NCI-H460 (cell line): ENCODE measurements at places on chromosomes 1 and 21.
A peak's percentile ranks its signal among the peaks of the same experiment; 100 is the strongest.

- no peak for DNase-seq
Observed at GRCh38 chr1:179828554-179829110, 49.0 kb downstream of the TOR1AIP2 start.

DNA sequence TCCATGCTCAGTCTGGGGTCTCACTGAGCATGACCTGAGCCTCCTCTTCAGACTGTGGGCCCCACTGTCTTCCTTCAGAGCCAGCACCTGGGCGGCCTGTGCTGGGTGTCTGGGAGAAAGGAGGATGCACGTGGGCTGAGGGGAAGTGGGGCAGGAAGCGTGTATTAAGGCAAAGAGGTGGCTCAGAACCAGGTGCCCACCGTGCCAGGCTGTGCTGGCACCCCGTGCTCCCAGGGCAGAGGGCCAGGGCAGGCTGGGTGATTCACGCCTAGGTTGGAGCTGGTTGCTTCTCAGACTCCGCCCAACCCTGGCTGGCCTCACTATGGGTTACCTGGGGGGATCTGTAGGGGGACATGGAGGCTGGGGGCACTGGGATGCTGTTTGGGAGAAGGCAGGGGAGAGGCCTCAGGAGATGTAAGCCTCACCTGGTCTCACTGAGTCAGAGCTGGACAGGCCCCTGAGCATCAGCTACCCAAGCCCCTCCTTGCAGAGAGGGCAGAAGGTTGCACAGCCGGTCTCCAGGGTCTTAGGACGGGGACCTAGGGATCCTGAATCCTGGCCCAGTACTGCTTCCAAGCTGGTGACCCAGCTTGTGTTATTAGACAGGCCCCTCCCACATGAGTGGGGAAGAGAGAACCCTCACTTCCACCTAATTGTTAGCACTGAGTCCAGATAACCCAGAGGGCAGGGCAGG, 18.6 kb upstream of the PADI1 start:
- DNase-seq, result no peak

GRCh38 chr1:233912909-233913308, 8.4 kb downstream of the SLC35F3 start:
- no peak for DNase-seq

GRCh38 chr21:46069719-46070279, 28.1 kb upstream of the COL6A2 start:
- no peak for DNase-seq

GRCh38 chr21:43376478-43376882, 50.5 kb downstream of the SIK1 start:
- no peak for DNase-seq

GRCh38 chr1:66090859-66091457, 298.3 kb downstream of the PDE4B start:
- DNase-seq, result no peak

- no peak for DNase-seq
Observed at GRCh38 chr21:41815652-41816582, 49.1 kb upstream of the RIPK4 start.

- DNase-seq, result no peak
Observed at GRCh38 chr1:155198547-155198906, 9.2 kb downstream of the THBS3 start.

- no peak for DNase-seq
Observed at GRCh38 chr1:219066631-219067349, 106.9 kb upstream of the LYPLAL1 start.

- DNase-seq, result no peak
Observed at GRCh38 chr1:113917400-113918082, 11.6 kb upstream of the HIPK1 start.

DNA sequence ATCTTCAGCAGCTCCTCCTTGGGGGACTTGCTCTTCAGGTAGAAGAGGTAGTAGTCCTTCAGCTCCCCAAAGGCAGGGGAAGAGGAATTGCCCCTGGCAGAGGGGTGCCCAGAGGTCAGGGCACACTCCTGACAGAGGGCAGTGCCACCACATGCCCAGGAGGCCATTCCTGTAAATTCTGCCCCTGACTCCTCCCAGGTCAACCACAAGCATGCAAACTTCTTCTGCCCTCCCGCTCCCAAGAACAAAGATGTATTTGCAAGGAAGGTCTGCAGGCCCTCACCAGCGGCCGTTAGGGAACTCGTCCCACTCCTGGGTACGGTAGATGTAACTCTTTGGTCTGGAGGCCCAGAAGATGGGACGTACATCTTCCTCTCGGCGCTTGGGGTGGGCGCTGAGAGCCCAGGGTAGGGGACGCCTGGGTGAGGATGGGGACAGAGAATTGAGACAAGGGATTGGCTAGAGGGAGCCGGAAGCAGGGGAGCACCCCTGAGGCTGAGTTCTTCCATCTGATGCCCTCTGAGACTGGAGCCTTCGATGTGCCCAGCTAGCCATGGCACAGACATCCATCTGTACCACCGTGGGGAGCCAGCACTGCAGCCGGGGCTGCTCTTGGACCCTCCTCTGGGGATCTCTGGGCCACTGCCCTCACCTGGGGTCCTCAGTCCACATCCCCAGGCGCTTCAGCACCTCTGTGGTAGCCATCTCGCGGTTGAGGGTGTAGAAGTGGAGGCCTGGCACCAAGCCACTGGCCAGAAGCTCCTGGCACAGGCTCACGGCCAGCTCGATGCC, 11.1 kb downstream of the MTHFR start:
- no peak for DNase-seq

DNA sequence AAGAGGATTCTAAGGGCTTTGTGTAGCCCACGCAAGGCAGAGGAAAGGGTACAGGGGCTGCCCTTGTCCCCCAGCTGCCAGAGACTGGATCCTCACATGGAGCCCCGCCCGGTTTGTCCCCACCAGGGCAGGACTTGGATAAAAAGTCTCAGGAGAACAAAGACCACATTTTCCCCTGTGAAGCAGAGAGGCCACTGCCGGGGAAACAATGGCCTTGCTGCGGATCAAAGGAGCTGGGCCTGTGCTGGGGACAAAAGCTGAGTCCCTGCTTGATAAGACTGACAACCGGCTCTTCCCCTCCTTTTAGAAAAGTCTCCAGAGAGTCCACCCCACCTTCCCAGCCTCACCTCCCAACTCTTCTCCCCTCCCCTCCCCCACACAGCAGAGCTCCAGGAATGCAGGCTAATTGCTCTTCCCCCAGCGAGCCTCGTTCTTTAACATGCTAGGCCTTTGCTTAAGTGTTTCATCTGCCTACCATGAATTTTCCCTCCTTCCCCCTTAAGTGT, 142.4 kb downstream of the PLPP3 start:
- DNase-seq, result no peak

DNA sequence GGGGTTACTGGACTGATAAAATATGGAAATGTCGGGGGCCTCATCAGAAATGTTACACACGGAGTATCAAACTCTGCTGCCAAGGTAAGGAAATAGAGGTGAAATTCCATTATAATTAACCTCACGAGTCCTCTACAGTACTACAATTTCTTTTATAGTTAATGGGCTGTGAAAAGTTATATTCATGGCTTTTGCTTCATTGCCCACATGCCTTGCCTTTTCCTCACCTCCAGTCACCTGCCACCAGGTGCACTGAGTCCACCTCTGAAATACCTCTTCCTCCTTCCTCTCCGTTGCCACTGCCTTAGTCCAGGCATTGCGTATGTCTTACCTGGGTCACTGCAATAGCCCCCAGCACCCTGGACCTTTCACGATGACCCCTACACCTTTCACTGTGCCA, 186.9 kb downstream of the VPS13D start:
- no peak for DNase-seq

- DNase-seq, result no peak
Observed at GRCh38 chr1:59814901-59815825, at the start of gene HOOK1. Gene HOOK1 (plus strand): TSS chr1:59814949. CDS start chr1:59815118, 169 bp downstream.

DNA sequence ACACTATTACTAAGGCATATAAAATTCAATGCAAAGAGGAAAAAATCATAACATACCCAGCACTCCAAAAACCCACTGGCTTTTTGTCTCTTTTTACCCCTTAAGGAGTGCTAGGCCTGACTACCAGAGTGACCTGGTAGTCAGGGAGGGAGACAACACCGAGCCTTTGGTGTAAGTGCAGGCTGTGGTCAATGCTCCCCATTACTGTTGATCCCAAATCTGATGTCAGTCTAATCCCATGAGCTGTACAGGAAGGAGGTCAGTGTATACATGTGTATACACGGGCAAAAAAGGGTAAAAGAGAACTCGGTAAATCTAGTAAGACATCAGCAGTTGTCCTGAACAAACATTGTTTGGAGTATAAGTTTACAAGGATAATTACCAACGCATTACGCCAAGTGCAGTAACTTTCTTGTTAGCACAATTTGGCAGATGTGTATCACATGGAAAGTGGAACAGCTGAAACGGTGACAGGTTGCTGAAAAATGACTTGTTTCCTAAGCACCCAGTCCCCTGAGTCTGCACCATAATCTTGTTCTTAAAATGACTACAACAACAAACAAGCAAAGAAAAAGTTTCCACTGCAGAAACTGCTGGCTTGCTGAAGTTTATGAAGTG, 217.9 kb downstream of the KCNH1 start:
- no peak for DNase-seq

DNA sequence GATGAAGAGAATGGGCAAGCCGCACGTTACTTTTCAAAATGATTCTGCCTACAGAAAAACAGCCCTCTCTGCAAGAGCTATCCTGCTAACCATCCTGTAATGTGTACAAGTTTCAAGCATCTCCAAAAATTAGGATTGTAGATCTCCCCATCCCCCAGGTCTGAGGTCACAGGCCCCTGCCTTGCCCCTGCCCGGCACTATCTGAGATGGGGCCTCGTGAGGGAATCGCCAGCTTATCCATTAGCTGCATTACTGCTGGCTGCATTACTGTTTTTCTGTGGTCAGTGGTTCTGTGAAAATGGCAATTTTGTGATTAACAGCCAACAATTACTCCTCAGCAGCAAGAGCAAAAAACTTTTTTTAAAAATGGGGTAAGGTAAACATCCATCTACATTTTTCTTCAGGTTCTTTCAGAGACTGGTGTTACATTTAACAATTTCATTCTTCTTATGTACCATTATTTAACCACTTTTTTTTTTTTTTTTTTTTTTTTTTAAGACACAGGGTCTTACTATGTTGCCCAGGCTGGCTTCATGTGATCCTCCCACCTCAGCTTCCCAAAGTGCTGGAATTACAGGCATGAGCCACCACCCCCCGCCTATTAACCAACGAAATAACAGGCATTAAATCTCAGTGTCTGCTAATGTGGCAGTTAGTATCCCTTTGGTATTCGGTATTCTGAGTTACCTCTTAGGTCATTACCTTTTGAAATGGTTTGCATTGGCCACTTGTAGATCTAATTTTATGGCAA, 83.8 kb downstream of the MRPL37 start:
- DNase-seq, result no peak

DNA sequence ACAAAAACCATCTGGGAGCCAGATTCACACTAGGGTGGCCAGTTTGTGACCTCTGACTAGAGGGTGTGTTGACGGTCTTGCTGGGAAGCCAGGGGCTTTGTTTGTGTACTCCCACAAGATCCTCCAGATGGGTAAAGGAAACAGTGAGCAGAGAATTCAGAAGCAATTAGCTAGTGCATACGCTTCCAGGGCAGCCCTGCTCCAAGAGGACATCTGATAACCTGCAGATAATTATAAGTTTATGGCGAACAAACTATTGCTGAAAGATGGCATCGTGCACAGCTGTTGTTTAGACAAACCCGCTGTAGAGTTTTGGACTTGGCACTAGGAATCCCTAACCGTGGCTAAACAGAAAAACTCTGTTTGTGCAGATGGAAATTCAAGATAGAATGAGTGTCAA, 326.4 kb downstream of the TGFB2 start:
- DNase-seq, result no peak

DNA sequence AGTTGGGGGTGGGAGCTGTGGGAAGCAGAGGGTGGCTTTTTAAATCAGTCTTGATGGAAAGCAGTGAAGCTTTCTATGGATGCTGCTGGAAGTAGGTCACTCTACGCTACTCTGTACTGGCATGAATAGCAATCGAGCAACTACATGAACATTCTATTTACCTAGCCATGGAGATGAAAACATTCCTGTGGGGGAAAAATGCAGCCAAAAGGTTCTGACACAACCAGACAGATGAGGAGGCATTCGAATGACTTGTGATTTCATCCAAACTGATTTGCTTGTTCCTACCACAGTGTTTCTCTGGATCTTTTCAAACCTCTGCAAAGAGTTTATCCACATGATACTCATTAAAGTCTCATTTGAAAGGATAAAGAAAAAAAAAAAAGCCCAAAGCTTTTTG, 95.0 kb downstream of the ASTN1 start:
- DNase-seq, result no peak

- DNase-seq, result no peak
Observed at GRCh38 chr1:76187436-76187835, 112.9 kb downstream of the ST6GALNAC3 start.

- DNase-seq, result peak; percentile 30
Observed at GRCh38 chr1:185917646-185918045, 183.5 kb downstream of the HMCN1 start.

DNA sequence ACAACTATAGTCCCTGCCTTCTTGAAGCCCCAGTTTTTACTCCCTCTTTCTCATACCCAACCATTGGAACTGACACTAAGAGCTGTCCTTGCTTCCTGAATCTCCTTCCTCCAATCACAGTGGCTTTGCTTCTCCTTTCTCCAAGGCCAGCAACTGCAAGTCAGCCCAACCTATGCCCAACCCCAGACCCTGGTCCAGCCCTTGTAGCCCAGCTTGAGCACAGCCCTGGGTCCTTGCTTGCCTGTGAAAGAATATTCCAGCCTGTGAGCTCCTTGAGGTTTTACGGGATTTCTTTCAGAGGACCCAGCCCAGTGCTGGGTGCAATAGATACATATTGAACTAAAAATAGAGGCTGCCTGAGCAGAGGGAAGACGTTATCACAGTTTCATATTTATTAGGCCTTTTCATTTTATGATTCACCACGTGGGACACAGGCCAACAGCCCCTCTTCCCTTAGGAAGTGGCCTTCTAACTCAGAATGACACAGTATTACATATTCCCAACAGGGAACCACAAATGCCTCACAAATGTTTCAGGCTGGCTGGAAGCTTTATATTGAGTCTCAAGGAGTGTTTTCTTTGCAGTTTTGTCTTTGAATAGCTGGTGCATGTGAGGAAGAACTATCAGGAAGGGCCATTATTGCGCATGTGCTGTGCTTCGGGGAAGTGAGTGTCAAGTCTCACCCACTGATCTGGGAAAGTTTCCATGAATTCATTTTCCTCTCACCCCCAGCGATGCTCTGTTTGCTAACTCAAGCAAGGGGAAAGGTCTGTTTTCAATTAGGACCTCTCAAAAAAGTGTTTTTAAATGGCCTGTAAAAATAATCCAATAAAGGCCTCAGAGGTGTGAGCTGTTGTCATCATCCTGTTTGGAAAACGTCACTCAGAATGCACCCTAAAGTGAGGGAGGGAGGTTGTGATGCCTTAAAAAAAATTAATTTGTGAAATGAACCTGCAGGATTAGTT, 92.3 kb upstream of the NFIA start:
- DNase-seq, result no peak

DNA sequence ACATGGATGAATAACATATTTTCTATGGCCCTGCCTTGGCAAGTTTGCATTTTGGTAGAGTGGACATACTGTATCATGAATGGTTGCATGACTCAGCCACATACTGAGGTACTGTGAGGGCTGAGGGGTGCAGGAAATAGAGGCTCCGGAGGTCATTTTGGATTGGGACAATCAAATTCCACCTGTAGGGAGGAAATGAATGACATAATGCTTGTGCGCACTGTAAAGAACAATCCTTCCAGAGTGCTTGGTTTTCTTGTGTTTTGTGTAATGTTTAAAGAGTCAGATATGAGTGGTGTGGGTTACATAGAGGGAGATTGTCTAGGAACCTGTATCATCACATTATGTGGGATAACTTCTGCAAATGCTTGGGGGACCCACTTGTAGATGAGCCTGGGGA, 329.9 kb upstream of the PROX1 start:
- no peak for DNase-seq
